ENCODE measurements at places on chromosomes 16 and 17. TPM values are rescaled to one million over a fixed set of nuclear protein-coding genes. Genes with fewer than 3 reads are reported as not detected.

Gene NFATC2IP
- 63.4 TPM for total RNA-seq

Gene PMP22
- not detected for total RNA-seq

Gene ITGAD
- not detected for total RNA-seq

Gene PSMC5
- total RNA-seq: 302 TPM

Gene PYDC1
- not detected for total RNA-seq

Gene TVP23A
- not detected for total RNA-seq

Gene KRT37
- total RNA-seq: not detected

Gene GSG1L
- not detected for total RNA-seq

Gene TNS4
- not detected for total RNA-seq

DNA sequence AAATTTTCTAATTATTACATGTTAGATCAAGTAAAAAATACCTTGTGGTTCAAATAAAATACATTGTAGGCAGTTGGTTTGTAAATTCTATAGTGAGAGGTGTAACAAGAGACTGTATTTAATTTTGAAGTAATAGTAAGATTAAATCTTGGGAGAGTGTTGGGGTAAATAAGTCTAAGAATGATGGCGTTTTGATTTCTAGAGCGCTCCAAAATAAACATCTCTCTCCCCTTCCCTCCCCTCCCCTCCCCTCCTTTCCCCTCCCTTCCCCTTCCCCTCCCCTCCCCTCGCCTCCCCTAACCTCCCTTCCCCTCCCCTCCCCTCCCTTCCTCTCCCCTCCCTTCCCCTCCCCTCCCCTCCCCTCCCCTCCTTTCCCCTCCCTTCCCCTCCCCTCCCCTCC, 200.6 kb upstream of the EEF2KMT start:
- DNase-seq: no peak
- no peak overlapping the region for H3K4me3 ChIP-seq
- H3K4me1 ChIP-seq: no peaks in the 10 kb centered on the region
- no peaks in the 10 kb centered on the region for H3K36me3 ChIP-seq
- H3K27ac ChIP-seq: no peak overlapping the region

- no peak overlapping the region for H3K27ac ChIP-seq
- peaks cover 14% of the 10 kb centered on the region for H3K4me1 ChIP-seq
- DNase-seq: no peak
- H3K36me3 ChIP-seq: no peaks in the 10 kb centered on the region
- H3K4me3 ChIP-seq: no peak overlapping the region
- peaks cover 67% of the 10 kb centered on the region for H3K27me3 ChIP-seq
Measured at GRCh38 chr17:80482058-80482318, 5.6 kb upstream of the NPTX1 start.

GRCh38 chr17:78616946-78617345, 39.8 kb upstream of the DNAH17 start:
- no peak overlapping the region for H3K4me3 ChIP-seq
- no peak overlapping the region for H3K27ac ChIP-seq
- no peaks in the 10 kb centered on the region for H3K36me3 ChIP-seq
- no peaks in the 10 kb centered on the region for H3K27me3 ChIP-seq

GRCh38 chr16:67561501-67561823, 864 bp upstream of the CTCF start:
- no peak for DNase-seq
- H3K4me1 ChIP-seq: peaks cover 13% of the 10 kb centered on the region
- H3K27ac ChIP-seq: peak overlapping the region; percentile 100
- no peaks in the 10 kb centered on the region for H3K36me3 ChIP-seq

DNA sequence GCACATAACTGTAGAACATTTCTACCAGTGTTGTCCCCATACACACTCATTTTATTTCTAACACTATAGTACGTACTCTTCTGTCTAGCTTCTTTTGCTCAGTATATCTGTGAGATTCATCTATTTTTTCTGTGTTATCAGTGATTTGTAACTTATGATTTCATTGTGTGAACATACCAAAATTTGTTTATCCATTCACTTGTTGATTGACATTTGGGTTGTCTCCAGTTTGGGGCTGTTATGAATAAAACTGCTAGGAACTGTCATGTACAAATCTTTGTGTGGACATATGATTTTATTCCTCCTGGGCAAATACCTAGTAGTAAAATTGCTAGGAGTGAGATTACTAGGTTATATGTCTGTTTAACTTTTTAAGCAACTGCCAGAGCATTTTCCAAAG, 9.6 kb downstream of the CYB5B start:
- H3K4me1 ChIP-seq: peaks cover 7% of the 10 kb centered on the region
- no peak overlapping the region for H3K27ac ChIP-seq

GRCh38 chr17:42276359-42276608, at the start of gene STAT5B:
Gene STAT5B, minus strand, starts transcription at chr17:42276391. Its CDS starts 44,264 bp downstream, at chr17:42232127.
- no peaks in the 10 kb centered on the region for H3K27me3 ChIP-seq
- H3K4me3 ChIP-seq: peak within 1 kb of the TSS; percentile 59

- DNase-seq: no peak
- no peak overlapping the region for H3K27ac ChIP-seq
- H3K36me3 ChIP-seq: no peaks in the 10 kb centered on the region
- no peaks in the 10 kb centered on the region for H3K4me1 ChIP-seq
- H3K27me3 ChIP-seq: no peaks in the 10 kb centered on the region
Measured at GRCh38 chr16:61413021-61413420, 623.2 kb downstream of the CDH8 start.

GRCh38 chr16:85754413-85754812, 3.5 kb upstream of the C16orf74 start:
- peak; percentile 95 for DNase-seq
- H3K27ac ChIP-seq: peak overlapping the region; percentile 19
- no peaks in the 10 kb centered on the region for H3K27me3 ChIP-seq
- no peaks in the 10 kb centered on the region for H3K36me3 ChIP-seq
- H3K4me3 ChIP-seq: no peak overlapping the region

- no peaks in the 10 kb centered on the region for H3K27me3 ChIP-seq
- no peak overlapping the region for H3K27ac ChIP-seq
- no peak overlapping the region for H3K4me3 ChIP-seq
- H3K4me1 ChIP-seq: no peaks in the 10 kb centered on the region
- no peak for DNase-seq
Measured at GRCh38 chr16:87133112-87133850, 183.9 kb downstream of the C16orf95 start.

- no peak overlapping the region for H3K27ac ChIP-seq
- no peaks in the 10 kb centered on the region for H3K36me3 ChIP-seq
- no peaks in the 10 kb centered on the region for H3K4me1 ChIP-seq
- no peak for DNase-seq
- H3K4me3 ChIP-seq: no peak overlapping the region
Measured at GRCh38 chr16:4172070-4172469, 55.8 kb upstream of the ADCY9 start.

DNA sequence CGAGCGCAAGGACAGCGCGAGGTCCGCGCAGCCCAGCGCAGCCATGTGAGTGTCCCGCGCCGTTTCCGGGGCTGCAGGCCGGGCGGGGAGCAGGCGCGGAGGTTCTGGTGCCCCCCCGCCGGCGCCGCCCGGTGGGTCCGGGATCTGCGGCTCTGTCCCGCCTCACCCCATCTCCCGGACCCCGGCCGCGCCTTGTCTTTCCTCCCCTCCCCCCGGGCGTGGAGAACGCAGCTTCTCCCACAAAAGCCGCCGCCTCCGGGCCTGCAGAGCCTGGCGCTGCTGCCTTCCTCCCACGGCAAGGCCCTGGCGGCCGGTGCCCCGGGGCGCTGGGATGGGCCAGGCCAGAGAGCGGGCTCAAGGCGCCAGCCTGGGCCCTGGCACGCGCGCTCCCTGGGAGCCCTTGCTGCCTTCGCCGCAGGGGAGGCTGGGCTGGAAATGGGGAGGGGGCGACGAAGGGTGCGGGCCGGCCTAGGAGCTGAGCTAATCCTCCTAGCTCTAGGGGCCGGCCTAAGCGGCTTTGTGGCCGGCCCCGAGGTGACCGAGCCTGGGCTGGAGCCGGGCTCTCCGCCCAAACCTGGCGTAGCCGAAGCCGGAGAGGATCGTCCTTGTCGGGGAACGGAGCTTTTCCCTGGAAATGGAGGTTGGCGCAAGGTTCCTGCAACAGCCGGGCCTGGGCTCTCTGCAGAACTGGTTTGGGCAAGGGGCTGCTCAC, 397 bp downstream of the RIPOR1 start:
- H3K27ac ChIP-seq: peak overlapping the region; percentile 74
- H3K4me3 ChIP-seq: peak overlapping the region; percentile 85
- H3K4me1 ChIP-seq: peaks cover 13% of the 10 kb centered on the region
- no peaks in the 10 kb centered on the region for H3K36me3 ChIP-seq
- H3K27me3 ChIP-seq: no peaks in the 10 kb centered on the region
- peak; percentile 48 for DNase-seq

GRCh38 chr16:64617836-64618476, 503.9 kb downstream of the CDH11 start:
- no peaks in the 10 kb centered on the region for H3K27me3 ChIP-seq
- H3K27ac ChIP-seq: no peak overlapping the region
- DNase-seq: no peak
- peaks cover 12% of the 10 kb centered on the region for H3K4me1 ChIP-seq
- no peak overlapping the region for H3K4me3 ChIP-seq

GRCh38 chr17:42886283-42887176, 14.1 kb upstream of the G6PC1 start:
- H3K36me3 ChIP-seq: no peaks in the 10 kb centered on the region
- no peaks in the 10 kb centered on the region for H3K27me3 ChIP-seq
- no peak overlapping the region for H3K4me3 ChIP-seq
- H3K27ac ChIP-seq: no peak overlapping the region
- no peak for DNase-seq

GRCh38 chr17:55785181-55785580, 34.3 kb downstream of the PCTP start:
- H3K4me3 ChIP-seq: no peak overlapping the region
- peaks cover 9% of the 10 kb centered on the region for H3K27me3 ChIP-seq
- no peak overlapping the region for H3K27ac ChIP-seq
- DNase-seq: no peak
- H3K36me3 ChIP-seq: no peaks in the 10 kb centered on the region

DNA sequence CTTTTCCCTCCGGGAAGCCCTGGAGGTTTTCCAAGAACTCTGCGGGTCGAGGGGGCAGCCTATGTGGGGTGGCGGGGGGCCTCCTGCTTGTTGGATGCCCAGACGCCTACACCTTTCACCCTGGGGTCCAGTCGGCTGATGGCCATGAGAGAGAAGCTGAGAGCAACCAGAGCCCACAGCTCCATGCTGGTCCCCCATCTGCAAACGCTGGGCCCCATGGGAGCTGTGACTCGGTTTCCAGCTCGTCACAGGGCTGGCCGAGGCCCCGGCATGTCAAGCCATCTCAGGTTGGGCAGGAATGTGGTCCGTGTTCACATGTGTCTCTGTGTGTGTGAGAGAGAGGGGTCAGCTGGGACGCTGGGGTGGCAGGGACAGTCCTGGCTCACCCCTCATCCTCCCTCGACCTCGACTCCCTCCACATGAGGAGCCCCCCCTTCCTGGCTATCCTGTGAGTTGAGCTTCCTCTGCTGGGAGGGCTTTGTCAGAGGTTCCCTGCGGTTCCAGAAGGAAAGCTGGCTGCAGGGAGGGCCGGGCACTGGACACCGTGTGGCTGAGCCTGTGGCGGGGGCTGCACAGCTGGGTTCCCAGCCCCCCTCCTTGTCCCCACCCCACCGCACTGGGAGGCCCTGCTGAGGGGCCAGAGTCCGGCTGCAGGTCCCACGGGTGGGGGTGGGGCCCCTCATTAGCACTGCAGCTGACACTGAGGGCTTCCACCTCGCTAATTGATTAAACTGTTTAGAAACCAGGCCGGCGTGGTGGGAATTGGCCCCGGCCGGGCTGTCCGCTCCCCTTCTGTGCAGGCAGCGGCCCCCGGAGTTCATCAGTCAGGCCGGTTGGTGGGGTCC, 19.1 kb downstream of the METRNL start:
- DNase-seq: no peak
- no peaks in the 10 kb centered on the region for H3K27me3 ChIP-seq
- peaks cover 7% of the 10 kb centered on the region for H3K4me1 ChIP-seq
- H3K27ac ChIP-seq: no peak overlapping the region
- no peak overlapping the region for H3K4me3 ChIP-seq

GRCh38 chr16:73255031-73255430, 207.1 kb upstream of the ZFHX3 start:
- no peaks in the 10 kb centered on the region for H3K4me1 ChIP-seq
- H3K4me3 ChIP-seq: no peak overlapping the region
- no peak for DNase-seq

- no peaks in the 10 kb centered on the region for H3K27me3 ChIP-seq
- H3K27ac ChIP-seq: no peak overlapping the region
- H3K4me3 ChIP-seq: no peak overlapping the region
- DNase-seq: no peak
- no peaks in the 10 kb centered on the region for H3K4me1 ChIP-seq
Measured at GRCh38 chr17:46742565-46743270, 75.8 kb downstream of the WNT3 start.

Measured in A673 (cell line).